ENCODE measurements at places on chromosomes 13 and 19.

- H3K27ac ChIP-seq = peak overlapping the region; percentile 82
- no peaks in the 10 kb centered on the region for H3K27me3 ChIP-seq
- peak; percentile 85 for DNase-seq
Observed at GRCh38 chr19:51607920-51608562, 22.2 kb downstream of the SIGLEC5 start.

GRCh38 chr19:48556825-48557224 lies 4.9 kb downstream of the SULT2B1 start:
- no peak overlapping the region for H3K27ac ChIP-seq
- no peak for DNase-seq
- H3K4me3 ChIP-seq = no peak overlapping the region
- no peaks in the 10 kb centered on the region for H3K36me3 ChIP-seq

DNA sequence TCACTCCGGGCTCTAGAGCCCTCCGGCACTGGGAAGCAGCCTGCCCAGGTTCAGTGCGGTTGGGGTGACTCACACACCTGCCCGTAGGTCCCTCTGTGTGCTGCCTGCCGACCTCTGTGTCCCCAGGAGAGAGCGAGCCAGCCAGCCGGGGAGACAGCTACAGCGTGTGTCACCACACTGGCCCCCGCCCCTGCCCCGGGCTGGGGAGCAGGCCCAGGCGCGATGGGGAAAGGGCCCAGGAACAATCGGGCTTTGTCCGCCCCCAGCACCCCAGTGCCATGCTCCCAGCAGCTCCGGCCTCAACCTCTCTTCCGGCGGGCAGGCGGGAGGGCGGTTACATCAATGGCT lies at the start of gene KLK6:
KLK6 (minus strand) TSS at position 179 of the 348 bp plus-strand sequence. CDS start 1,487 bp downstream, outside the sequence.
- H3K4me1 ChIP-seq = no peaks in the 10 kb centered on the region
- DNase-seq = no peak
- no peak within 1 kb of the TSS for H3K27ac ChIP-seq
- H3K27me3 ChIP-seq = no peaks in the 10 kb centered on the region
- H3K36me3 ChIP-seq = no peaks in the 10 kb centered on the region
- H3K4me3 ChIP-seq = no peak within 1 kb of the TSS

GRCh38 chr13:74575729-74576125 lies 441.5 kb upstream of the KLF12 start:
- peak; percentile 19 for DNase-seq
- H3K4me1 ChIP-seq = peaks cover 11% of the 10 kb centered on the region
- no peaks in the 10 kb centered on the region for H3K36me3 ChIP-seq
- peak overlapping the region; percentile 28 for H3K4me3 ChIP-seq
- H3K27me3 ChIP-seq = peaks cover 28% of the 10 kb centered on the region

DNA sequence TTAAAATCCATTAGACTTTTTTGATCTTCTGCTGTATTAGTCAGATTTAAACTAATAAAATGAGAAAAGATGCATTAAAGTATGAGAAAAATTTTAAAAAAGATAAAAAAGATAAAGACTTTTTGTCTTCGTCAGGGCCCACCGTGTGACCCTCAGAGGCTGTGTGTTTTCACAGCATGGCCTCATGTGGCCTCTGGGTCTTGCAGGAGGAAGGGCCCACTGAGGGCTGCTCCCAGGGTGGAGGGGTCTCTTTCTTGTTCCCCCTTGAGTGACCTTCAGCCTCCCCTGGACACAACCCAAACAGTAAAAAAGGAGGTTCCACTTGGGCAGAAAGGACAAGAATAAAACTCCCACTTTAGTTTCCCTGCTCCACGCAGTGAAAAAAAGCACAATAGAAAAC lies 57.1 kb upstream of the RANBP3 start:
- H3K27ac ChIP-seq = no peak overlapping the region
- H3K36me3 ChIP-seq = no peaks in the 10 kb centered on the region
- DNase-seq = no peak
- H3K4me3 ChIP-seq = no peak overlapping the region

- no peak overlapping the region for H3K27ac ChIP-seq
- no peaks in the 10 kb centered on the region for H3K36me3 ChIP-seq
- no peak for DNase-seq
- no peak overlapping the region for H3K4me3 ChIP-seq
Observed at GRCh38 chr13:30803749-30804148, 68.4 kb downstream of the ALOX5AP start.

DNA sequence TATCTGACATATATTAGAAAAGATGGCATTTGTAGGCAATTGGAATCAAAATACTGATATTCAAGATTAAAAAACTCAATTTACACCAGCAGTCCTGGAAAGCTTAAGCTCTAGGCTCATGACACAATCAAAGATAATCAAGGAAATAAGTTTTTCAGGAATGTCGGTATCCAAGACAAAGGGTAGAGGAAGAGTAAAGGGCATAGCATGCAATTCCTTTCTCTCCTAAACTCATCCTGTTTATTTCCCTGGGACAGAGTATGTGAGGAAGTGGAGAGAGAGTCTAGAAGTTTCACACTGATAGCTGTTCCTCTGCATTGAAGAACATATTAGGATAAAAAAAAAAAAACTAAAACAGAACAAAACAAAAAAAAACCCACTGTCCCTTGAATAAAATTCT lies 2452.1 kb downstream of the PCDH9 start:
- H3K4me3 ChIP-seq = no peak overlapping the region
- no peaks in the 10 kb centered on the region for H3K4me1 ChIP-seq
- H3K36me3 ChIP-seq = no peaks in the 10 kb centered on the region

GRCh38 chr13:36888645-36889044 lies 31.4 kb downstream of the SMAD9 start:
- no peak for DNase-seq
- no peak overlapping the region for H3K27ac ChIP-seq
- H3K4me1 ChIP-seq = no peaks in the 10 kb centered on the region
- no peak overlapping the region for H3K4me3 ChIP-seq

DNA sequence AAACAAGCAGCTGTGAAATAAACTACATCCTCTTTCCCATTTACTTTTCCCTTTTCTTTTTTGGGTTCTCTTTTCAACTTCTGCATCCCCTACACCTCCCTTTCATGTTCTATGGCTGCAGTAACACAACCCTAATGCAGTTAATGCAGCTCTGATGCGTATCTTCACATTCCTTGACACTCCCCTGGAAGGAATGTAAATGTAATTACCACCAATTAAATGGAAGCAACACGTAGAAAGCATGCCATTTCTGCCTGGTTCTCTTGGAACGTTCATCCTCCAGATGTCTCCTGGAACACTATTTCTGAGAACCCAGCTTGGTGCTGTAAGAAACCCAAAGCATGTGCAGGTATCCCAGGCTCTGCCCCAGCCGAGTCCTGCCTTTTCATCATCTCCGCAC lies 166.8 kb upstream of the FREM2 start:
- no peaks in the 10 kb centered on the region for H3K36me3 ChIP-seq
- DNase-seq = no peak
- no peak overlapping the region for H3K4me3 ChIP-seq
- H3K27ac ChIP-seq = no peak overlapping the region
- H3K4me1 ChIP-seq = no peaks in the 10 kb centered on the region

GRCh38 chr13:103898481-103898880 lies 832.3 kb upstream of the SLC10A2 start:
- no peaks in the 10 kb centered on the region for H3K27me3 ChIP-seq
- DNase-seq = no peak
- no peak overlapping the region for H3K27ac ChIP-seq
- no peaks in the 10 kb centered on the region for H3K36me3 ChIP-seq

DNA sequence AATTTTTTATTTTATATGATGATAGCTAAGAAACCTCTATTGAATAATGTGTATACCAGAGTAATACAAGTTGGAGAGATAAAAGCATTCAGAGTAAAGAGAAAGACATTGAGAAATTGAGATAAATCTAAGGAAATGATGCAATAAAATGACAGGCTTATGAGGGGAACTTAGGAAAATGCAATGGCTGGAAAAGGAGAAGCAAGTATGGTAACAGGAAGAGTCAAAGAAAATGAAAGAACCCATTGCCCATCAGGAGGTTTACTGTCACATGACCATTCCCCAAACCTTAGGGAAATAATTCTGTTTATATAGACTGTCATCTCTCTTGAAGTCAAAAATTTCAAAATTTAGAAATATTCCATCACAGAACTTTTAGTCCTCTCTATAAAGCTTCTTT lies 808.0 kb upstream of the PRR20A start:
- no peaks in the 10 kb centered on the region for H3K27me3 ChIP-seq
- H3K27ac ChIP-seq = no peak overlapping the region

GRCh38 chr19:844546-844971 lies 3.8 kb downstream of the PRTN3 start:
- DNase-seq = no peak
- H3K4me1 ChIP-seq = peaks cover 2% of the 10 kb centered on the region
- no peak overlapping the region for H3K27ac ChIP-seq
- no peak overlapping the region for H3K4me3 ChIP-seq

DNA sequence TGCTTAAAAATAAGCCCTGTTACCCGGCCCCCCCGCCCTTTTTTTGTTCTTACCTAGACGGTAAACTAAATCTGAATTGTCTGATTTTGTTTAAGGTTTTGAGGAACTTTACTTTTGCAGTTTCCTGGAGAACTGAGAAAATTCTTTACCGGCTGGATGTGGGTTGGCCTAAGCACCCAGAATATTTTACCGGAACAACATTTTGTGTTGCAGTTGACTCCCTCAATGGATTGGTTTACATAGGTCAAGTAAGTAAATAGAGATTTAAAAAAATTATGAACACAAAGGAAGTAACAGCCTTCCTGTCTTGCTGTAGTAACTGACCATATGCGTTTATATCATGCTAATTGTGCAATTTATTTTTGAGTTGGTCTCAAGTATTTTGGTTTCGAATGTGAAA lies 785 bp downstream of the NHLRC3 start:
- H3K4me3 ChIP-seq = peak overlapping the region; percentile 99
- H3K4me1 ChIP-seq = peaks cover 35% of the 10 kb centered on the region
- no peak for DNase-seq
- H3K27me3 ChIP-seq = no peaks in the 10 kb centered on the region
- H3K27ac ChIP-seq = peak overlapping the region; percentile 81

GRCh38 chr13:71610876-71611275 lies 256.1 kb downstream of the DACH1 start:
- H3K4me1 ChIP-seq = peaks cover 9% of the 10 kb centered on the region
- no peak overlapping the region for H3K27ac ChIP-seq
- H3K36me3 ChIP-seq = no peaks in the 10 kb centered on the region
- H3K4me3 ChIP-seq = no peak overlapping the region
- DNase-seq = no peak

DNA sequence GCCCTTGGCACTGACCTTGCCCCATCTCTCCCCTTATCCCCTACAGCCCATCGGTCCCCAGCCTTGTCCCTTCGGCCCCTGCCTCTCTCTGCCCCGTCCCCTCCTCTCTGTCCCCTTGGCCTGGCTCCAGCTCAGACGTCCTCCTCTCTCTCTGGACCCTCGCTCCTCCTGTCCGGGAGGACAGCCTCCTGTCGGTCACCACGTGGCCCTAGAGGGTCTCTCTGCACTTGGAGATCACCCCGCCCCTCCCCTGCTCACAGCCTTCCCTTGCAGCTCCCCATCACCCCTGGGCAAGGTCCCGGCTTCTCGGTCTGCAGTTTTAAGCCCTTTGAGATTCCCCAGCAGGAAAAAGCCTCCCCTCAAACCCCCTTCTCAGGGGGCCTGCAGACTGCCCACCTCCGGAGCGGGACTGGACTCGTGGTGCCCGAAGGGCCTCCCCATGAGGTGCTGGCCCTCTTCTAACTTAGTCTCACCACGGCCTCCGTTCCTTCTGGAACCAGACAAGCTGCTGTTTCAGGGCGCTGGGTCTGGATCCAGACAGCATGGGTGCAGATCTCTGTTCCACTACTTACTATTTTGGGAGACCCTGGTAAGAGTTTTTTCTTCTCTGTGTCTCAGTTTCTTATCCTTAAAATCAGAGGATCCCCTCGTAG lies 3.3 kb upstream of the KLK15 start:
- H3K27ac ChIP-seq = no peak overlapping the region
- peaks cover 14% of the 10 kb centered on the region for H3K4me1 ChIP-seq
- H3K36me3 ChIP-seq = no peaks in the 10 kb centered on the region
- peaks cover 42% of the 10 kb centered on the region for H3K27me3 ChIP-seq
- H3K4me3 ChIP-seq = no peak overlapping the region
- no peak for DNase-seq

GRCh38 chr13:94178625-94179244 lies 300.7 kb downstream of the DCT start:
- no peaks in the 10 kb centered on the region for H3K4me1 ChIP-seq
- H3K4me3 ChIP-seq = no peak overlapping the region
- H3K36me3 ChIP-seq = no peaks in the 10 kb centered on the region
- no peaks in the 10 kb centered on the region for H3K27me3 ChIP-seq

- H3K27me3 ChIP-seq = no peaks in the 10 kb centered on the region
- DNase-seq = no peak
- peaks cover 26% of the 10 kb centered on the region for H3K4me1 ChIP-seq
- no peak overlapping the region for H3K27ac ChIP-seq
- H3K36me3 ChIP-seq = no peaks in the 10 kb centered on the region
Observed at GRCh38 chr19:7177926-7178325, 108.4 kb downstream of the ZNF557 start.

- no peaks in the 10 kb centered on the region for H3K27me3 ChIP-seq
- H3K4me3 ChIP-seq = peak overlapping the region; percentile 94
- DNase-seq = peak; percentile 94
- peaks cover 42% of the 10 kb centered on the region for H3K4me1 ChIP-seq
Observed at GRCh38 chr19:48333467-48334384, 8.4 kb downstream of the EMP3 start.

GRCh38 chr19:38717855-38718254 lies 26.4 kb downstream of the CAPN12 start:
- peaks cover 71% of the 10 kb centered on the region for H3K36me3 ChIP-seq
- no peak overlapping the region for H3K4me3 ChIP-seq
- H3K4me1 ChIP-seq = no peaks in the 10 kb centered on the region

DNA sequence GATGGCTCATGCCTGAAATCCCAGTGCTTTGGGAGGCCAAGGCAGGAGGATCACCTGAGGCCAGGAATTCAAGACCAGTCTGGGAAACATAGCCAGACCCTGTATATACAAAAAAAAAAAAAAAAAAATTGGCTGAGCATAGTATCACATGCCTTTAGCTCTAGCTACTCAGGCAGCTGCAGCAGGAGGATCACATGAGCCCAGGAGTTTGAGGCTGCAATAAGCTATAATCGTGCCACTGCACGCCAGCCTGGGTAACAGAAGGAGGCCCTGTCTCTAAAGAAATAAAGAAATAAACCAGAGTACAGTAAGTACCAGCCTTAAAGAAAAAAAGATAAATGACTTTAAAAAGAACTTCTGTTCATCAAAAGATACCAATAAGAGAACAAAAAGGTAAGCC lies 52.9 kb downstream of the FAM124A start:
- DNase-seq = no peak
- no peak overlapping the region for H3K4me3 ChIP-seq
- no peaks in the 10 kb centered on the region for H3K4me1 ChIP-seq
- no peaks in the 10 kb centered on the region for H3K36me3 ChIP-seq

DNA sequence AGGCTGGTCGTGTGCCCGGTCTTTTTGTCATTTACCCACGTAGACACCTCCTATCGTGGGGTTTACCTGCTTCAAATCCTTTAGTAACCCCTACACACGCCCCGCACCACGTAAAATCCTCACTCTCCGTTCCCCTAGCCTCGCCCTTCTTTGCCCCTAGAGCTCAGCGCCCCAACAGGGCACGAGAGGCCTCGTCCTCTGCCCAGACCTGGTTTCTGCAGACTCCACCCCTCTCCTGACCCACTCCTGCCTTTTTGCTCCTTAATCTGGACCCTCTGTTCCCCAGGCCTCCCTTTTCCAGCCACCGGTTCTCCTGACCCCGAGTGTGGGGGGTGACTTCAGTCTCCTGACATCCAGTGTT lies 412 bp downstream of the ZNF528 start:
- H3K4me1 ChIP-seq = peaks cover 17% of the 10 kb centered on the region
- H3K27me3 ChIP-seq = no peaks in the 10 kb centered on the region
- no peak for DNase-seq
- peaks cover 10% of the 10 kb centered on the region for H3K36me3 ChIP-seq
- H3K27ac ChIP-seq = peak overlapping the region; percentile 60
- H3K4me3 ChIP-seq = peak overlapping the region; percentile 72

Measured in B cell (primary cell).